ENCODE measurements at places on chromosomes 11 and 22. TPM values are rescaled to one million over a fixed set of nuclear protein-coding genes. Genes with fewer than 3 reads are reported as not detected.

DNA sequence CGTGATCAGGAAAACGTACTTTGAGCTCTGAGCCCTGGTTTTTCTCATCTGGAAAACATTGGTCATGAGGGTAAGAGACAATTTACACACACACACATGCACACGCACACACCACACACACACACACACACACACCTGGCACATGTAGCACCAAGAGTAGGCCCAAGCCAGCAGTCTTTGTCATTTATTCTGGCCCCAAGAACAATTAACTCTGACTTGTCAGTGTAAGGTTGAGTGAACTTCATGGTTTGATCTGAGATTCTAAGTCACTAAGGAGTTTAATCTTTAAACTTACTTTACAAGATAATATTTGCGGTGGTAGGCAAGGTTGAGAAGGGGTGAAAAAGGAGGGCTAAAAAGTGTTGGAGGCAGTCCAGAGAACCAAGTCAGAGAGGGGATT is 44.1 kb downstream of the MMP20 start:
- DNase-seq, result no peak

GRCh38 chr11:67273260-67273990 is 7.2 kb downstream of the GRK2 start:
- no peak for DNase-seq

P2RY2 gene
- total RNA-seq, result 2.4 TPM

DNA sequence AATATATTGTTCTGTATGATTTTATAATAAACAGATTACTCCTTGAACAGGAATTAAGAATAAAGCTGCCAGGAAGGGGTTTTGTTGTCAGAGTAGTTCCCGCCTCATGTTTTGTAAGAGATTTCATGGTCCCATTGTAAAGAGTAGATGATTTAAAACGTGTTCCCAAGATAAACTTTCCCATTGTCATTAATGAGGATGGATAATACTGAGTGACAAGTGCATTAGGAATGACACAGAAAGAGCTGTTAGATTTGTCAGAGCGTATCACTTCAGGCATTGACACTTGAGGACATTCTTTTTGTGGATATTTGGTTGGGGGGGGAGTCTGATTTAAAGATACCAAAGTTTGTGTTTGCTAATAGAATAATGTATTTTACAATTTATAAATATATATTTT is 147.0 kb downstream of the PAX6 start:
- no peak for DNase-seq

GRCh38 chr22:42743501-42743991 is 22.9 kb upstream of the A4GALT start:
- DNase-seq, result no peak

- no peak for DNase-seq
Observed at GRCh38 chr22:46132830-46133587, 17.3 kb upstream of the PPARA start.

CYP2D6 gene
- total RNA-seq, result 2.7 TPM

DNA sequence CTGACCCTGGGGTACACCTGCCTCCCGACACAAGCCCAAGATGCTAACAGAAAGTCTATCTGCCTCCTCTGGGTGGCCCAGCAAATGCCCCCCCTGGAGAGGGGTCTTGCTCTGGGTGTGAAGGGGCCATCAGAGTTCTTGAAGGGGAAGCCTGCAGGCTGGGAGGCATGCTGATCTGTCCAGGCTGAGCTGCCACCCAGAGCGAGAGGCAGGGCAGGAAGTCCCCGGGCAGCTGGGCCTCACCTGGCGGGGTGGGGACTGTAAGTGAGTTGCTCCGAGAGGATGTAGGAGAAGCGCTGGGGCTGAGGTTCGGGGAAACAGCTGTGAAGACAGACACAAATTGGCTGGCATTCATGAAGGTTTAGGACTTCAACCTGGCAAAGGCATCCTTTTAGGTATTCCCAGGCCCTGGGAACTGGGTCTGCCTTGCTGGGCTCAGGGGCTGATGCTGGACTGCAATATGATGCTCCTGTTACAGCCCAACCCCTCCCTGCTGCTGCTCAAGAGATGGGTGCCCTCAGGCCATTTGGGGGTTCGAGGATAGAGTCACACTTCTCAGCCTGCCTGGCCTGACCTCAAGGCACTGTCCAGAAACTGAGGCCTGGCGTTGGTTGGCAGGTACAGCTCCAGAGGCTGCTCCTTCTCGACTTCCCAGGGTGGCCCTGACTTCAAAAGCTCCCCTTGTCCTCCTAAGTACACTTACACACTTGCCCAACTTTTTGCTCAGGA is 60.2 kb upstream of the LYVE1 start:
- no peak for DNase-seq

- DNase-seq, result no peak
Observed at GRCh38 chr11:20638074-20638473, 31.3 kb upstream of the NELL1 start.

DCDC1 gene
- not detected for total RNA-seq

GRCh38 chr11:88701816-88702215 is 364.0 kb downstream of the GRM5 start:
- DNase-seq, result no peak

C1QTNF4 gene
- total RNA-seq, result not detected
